Activated naive CD4-positive, alpha-beta T cell treated with Interleukin-2 at 50 U/mL for 16 hours (primary cell): ENCODE measurements at places on chromosomes 7 and 10.
A peak's percentile ranks its signal among the peaks of the same experiment; 100 is the strongest.

DNA sequence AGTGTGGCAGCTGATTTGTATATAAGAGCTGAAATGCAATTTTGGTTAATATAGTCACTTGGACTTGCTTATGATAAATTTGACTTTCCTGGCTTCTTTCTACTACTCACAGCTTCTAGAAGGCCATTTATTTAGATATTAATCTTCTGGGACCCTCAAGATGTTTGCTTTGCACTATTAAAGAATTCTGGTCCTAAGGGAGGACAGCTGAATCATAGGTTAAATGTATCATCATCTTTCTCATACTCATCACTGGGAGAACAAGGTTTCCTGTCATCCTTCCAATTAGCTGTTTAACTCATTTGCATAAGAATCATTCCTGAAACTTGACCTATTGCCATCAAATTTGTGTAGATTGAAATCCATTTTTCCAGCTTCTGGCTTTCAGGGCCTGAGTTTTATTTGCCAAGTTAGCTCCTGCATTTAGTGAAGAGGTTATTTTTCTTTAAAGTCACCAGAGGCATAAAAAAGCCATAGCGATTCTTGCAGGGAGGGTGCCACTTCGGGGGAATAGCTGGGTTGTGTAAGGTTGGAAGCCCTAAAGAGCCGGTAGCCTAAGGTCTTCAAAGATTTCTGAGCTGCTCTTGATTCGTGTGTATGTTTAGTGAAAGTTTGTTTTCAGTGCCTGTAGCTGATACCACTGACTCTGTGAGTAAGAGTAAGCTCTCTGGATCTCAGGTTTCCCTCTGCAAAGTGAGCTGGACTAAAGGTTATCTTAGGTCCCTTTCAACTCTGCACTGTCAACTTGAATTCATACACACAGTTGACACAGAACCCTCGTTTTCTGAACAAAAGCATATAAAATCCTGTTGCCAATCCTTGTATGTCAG lies 4.3 kb downstream of the MAP3K8 start:
- no peak for DNase-seq

DNA sequence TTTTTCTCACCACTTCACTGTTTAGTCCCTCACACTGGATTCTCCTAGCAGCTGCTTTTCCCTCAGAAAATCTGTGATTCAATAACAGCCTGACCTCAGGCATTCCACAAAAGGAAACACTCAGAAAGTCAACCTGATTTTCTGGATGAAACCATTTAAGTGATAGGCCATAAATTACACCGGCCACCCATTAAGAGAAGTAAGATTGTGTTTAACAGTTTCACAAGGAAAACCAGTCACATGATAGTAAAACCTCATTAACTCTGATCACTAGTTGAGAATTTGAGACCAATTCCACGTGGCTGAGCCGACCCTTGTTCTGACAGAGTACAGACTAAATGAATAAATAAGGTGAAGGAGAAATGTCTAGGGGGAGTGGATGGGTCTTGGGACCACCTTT lies 7.7 kb downstream of the GRM8 start:
- DNase-seq, result no peak

- no peak for DNase-seq
These were observed 31.0 kb downstream of the TNKS2 start for GRCh38 chr10:91829268-91829667.

- DNase-seq, result no peak
These were observed 37.3 kb downstream of the FBH1 start for GRCh38 chr10:5927306-5927705.

- DNase-seq, result no peak
These were observed 48.2 kb downstream of the PRLHR start for GRCh38 chr10:118547282-118547681.

DNA sequence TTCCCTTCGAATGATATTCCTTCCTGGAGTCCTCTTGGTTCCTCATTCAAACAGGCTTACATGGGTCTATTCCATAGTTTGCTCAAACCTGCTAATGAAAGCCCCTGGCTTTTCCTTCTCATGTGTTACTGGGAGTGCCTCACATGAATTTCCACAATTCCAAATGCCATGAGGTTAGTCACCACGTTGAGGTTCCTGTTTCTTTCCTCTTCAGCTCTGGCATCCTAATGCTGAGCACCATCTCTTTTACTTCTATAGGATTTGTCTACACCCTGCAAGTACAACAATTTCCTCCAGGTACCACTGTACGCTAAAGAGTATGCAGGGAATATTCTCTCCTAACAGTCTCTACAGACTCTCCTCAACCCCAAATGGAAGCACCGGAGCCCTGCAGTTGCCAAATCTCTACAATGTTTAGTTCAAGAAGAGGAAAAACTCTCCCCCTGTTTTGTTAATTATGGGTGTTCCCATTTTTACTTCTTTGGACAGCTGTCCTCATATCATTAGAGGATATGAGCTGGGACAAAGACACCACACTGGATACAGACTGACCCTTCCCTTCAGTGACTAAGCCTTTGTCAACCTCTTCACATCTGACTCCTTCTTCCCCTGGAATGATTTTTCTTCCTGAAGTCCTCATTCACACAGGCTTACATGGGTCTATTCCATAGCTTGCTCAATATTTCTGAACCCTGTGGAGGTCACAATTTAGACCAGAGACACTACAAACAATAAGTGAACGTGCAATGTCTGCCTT lies 145.8 kb upstream of the BET1 start:
- DNase-seq, result no peak

- DNase-seq, result no peak
These were observed 102.4 kb downstream of the RELN start for GRCh38 chr7:103887050-103887449.

DNA sequence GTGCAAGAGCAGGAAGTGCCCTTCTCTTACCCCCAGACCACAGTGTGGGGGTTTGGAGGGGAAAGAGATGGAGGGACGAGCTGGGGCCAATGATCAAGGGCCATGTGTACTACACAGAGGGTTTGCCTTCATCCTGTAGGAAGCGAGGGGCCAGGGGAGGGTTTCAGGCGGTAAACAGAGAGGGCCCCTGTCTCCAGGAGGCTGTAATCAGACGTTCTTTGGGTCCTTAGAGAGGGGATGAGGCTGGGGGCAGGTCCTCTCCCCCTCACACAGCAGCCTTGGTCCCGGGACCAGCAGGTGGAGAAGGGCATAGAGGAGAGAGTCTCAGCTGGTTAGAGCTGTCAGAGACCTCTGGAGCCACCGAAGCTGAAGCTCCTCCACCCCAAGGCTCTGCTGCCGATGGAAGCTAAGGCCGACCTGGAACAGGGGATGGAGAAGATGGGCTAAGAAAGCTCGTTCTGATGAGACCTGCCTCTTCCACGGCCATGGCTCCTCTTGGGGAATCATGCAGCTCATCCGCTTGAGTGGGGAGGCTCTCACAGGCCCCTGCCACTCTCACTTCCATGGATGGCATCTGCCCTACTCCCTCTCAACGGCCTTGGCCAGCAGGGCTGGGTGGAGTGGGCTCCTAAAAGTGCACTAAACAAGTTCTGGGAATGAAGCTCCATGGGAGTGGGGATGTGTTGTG lies 3.5 kb downstream of the LOXL4 start:
- no peak for DNase-seq

DNA sequence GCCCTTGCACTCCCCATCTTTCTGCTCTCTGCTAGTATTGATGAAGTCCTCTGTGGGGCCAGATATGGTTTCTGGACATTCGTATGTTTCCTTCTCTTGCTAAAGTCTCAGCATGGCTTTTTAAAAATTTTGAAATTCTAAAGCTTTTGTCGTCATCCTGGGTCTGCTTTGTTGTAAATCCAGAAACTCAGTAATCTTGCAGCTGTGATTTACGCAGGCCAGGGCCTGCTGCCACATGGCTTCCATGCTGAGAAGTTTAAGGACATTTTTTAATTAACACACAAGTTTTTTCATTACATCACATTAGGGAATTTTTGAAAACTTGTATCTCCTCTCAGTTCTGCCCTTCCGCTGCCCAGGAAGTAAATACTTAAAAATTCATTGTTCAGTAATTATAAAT lies 686.1 kb upstream of the IGFBP3 start:
- DNase-seq, result no peak

DNA sequence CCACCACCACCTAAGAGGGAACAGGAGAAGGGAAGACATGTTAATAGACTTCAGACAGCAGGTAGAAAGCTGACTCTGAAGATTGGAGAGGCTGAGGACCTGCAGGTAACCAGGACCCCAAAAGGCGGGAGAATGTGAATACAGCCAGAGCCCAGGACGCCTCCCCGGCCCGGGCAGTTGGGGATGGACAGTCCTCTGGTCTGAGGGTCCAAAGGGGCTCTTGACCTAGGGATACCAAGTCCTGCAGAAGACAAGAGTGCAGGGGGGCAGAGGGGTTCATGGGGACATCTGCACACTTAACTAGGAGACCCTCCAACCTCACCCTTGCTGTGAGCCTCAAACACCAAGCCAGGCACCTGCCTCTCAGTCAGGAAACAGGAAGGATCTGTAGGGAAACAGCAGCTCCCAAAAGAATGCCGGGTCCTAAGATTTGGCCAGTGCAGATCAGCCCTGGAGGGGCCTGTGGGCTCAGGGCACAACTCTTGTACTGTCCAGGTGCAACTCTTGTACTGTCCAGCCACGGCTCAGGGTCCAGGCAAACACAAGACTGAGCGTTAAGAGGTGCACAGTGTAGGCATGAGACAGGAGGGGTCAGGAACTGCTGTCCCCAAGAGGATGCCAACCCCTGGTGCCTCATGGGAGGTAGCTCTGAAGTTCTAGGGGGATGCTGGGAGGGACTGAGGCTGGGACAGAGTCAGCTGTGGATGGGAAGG lies 2.3 kb upstream of the STK32C start:
- DNase-seq, result no peak

GRCh38 chr10:111077785-111078504 lies 1.1 kb downstream of the ADRA2A start:
- DNase-seq, result no peak

GRCh38 chr7:13496976-13497375 lies 492.5 kb downstream of the ETV1 start:
- DNase-seq, result no peak

GRCh38 chr7:6430271-6430940 lies 17.3 kb downstream of the DAGLB start:
- DNase-seq, result no peak

DNA sequence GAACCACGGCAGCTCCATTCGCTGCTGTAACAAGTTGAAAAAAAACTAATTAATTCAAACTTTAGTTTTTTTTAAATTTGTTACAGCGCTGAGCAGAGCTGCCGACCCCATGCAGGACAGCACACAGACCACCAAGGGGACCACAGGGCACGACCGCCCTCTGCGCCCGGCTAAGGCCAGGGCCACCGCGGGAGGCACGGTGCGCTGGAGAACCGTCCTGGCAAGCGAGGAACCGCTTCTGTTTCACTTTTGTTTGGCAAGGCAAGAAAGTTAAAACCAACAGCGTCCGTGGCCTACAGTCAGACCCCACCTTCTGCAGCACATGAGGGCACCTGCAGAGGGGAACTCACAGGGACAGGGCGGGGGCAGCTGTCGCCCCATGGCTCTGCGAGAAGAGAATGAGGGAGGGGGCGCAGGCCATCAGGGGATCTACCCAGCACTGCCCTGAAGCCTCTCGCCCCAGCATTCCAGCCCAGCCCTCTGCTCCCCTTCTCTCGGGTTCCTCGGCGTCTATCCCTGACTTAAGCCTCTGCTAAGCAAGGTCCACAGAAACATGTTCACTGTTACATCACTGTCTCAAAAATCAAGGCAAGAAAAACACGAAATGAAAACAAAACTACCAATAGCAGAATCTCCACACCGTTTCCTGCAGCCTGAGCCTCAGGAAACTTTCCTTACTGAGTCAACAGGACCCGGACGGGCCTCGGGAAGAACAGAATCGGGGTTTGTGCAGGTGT lies 204.4 kb downstream of the DIP2C start:
- DNase-seq, result peak; percentile 20

- DNase-seq, result no peak
These were observed 466.7 kb downstream of the TYW1 start for GRCh38 chr7:67463316-67463715.

GRCh38 chr7:91953618-91954017 lies 13.0 kb downstream of the AKAP9 start:
- no peak for DNase-seq

GRCh38 chr7:137235434-137235833 lies 108.1 kb downstream of the PTN start:
- no peak for DNase-seq

GRCh38 chr10:96306516-96306915 lies 2.3 kb downstream of the DNTT start:
- DNase-seq, result no peak

GRCh38 chr10:102283890-102284289 lies 38.6 kb downstream of the GBF1 start:
- no peak for DNase-seq

DNA sequence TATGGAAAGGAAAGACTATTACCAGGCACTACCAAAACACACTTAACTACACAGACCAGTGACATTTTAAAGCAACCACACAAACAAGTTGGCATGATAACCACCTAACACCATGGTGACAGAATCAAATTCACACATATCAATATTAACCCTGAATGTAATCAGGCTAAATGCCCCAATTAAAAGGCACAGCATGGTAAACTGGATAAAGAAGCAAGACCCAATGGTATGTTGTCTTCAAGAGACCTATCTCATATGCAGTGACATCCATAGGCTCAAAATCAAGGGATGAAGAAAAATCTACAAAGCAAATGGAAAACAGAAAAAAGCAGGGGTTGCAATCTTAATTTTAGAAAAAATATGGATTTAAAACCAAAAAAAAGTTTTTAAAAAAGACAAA lies 86.0 kb downstream of the SAMD9 start:
- DNase-seq, result no peak

- no peak for DNase-seq
These were observed 72.3 kb downstream of the CREB5 start for GRCh38 chr7:28484606-28484935.

DNA sequence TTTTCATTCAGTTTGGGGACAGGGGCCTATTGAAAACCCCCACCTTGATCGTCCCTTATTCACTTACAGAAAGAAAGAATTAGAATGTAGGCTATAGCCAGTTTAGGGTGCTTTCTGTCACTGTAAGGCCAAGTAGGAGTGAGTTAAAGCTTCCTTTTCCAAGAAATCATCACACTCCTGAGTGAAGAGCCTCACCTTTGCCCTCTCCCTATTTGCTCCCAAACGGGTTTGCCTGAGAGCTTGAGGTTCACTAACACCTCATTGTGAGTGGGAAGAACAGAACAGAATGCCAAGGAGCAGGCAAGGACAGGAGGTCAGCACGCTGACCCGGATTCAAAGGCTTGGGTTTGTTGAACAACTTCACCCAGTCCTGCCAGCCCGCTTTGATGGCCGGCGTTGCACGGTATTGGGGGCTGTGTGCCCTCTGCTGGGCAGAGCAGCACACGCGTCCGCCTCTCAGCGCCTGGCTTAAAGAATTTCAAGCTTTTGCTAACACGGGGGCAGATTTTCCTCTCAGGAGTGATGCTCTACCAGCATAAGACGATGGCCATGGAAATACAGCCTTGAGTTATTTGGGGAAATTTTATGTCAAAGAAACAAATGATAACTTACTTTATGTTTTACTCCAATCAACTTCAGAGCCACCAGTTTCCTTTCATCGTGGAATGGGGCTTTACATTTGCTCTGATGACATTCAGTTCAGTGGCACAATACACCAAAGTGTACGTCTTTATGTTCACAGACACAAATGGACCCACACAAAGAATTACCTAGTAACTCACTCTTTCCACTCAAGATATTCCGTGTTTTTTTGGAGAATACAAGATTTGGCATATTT lies 470.0 kb downstream of the SUGCT start:
- no peak for DNase-seq

GRCh38 chr10:126687121-126687606 lies 16.7 kb upstream of the C10orf90 start:
- no peak for DNase-seq

GRCh38 chr10:78211561-78212051 lies 177.9 kb downstream of the RPS24 start:
- DNase-seq, result no peak

- DNase-seq, result peak; percentile 36
These were observed 441 bp downstream of the FBH1 start for GRCh38 chr10:5890452-5890915.

- no peak for DNase-seq
These were observed 47.3 kb downstream of the FRMPD2 start for GRCh38 chr10:48227213-48227612.
